NCI-H1436 treated with DMSO at 0.1 percent for 48 hours (cell line): ENCODE measurements at places on chromosomes 16 and 17.

DNA sequence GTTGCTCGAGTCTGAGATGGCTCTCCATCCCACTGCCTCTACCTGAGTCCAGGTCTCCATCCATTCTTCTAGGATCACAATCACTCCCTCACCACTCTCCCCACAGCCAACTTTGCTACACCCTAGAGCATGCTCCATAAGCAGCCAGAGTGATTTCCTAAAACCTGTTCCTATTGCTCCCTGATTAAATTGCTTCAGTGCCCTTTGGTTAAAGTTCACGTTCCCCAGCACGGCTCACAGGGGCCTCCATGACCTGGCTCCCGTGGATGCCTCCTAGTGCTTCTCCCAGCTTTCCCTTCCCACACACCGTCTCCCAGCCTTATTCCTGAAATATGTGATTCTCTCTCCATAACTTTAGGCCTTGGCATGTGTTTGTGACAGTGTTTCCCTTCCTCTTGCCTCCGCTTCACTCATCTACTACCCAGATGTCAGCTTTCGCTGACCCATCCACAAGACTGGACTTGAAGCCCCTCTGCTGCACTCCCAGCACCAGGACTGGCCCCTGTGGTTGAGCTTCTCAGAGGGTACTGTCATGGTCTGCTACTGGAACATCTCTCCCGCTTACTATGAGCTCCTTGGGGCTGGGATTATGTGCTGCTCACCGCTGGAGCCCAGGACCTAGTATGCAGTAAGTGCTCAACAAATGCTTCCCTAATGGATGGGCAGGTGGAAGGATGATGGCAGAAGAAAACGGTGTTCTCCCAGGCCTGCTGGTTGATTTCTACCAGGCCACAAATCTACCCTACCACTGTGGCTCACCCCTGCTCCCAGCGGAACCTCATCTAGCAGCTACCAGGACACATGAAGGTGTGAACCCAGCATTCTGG, 17.9 kb downstream of the MYO18A start:
- DNase-seq, result no peak

GRCh38 chr17:8865385-8865784, 2.1 kb downstream of the PIK3R6 start:
- no peak for DNase-seq

GRCh38 chr17:8345052-8345690, 5.5 kb downstream of the ODF4 start:
- no peak for DNase-seq

DNA sequence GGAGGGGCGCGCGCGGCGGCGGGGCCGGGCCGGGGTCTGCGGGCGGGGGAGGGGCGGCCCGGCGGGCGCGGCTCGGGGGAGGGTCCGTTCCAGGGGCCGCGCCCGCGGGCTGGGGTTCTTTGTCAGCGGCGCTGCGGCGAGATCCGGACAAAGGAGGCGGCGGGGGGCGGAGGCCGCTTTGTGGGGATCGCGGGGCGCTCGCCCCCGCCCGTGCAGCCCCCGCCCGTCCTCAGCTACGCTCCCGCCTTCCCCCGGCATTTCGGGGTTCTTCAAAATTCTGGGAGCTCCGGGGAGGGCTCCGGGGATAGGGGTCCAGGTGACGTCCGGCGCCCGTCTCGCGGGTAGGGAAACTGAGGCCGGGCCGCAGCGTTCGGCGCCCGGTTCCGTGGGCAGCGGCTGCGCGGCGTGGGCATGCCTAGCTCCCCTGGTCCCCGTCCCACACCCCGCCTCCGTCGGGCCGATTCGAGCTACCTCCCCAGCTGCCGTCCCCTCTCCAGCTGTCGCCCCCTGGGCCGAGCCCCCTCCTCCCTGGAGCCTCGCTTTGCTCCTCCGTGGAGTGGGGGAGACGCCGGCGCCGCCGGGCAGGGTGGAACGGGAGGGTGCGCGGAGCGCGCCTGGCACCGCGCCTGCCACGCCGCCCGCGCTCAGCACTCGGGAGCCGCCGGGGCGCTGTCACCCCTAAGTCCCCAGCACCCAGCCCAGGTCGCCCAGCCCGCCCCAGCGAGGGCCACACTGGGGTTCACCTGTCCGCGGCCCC, 546 bp downstream of the SNN start:
- DNase-seq, result no peak

- DNase-seq, result no peak
These were observed 1.3 kb upstream of the MRTFB start for GRCh38 chr16:14069818-14070217.

- no peak for DNase-seq
These were observed 38.9 kb upstream of the C1QL1 start for GRCh38 chr17:45006927-45007461.

DNA sequence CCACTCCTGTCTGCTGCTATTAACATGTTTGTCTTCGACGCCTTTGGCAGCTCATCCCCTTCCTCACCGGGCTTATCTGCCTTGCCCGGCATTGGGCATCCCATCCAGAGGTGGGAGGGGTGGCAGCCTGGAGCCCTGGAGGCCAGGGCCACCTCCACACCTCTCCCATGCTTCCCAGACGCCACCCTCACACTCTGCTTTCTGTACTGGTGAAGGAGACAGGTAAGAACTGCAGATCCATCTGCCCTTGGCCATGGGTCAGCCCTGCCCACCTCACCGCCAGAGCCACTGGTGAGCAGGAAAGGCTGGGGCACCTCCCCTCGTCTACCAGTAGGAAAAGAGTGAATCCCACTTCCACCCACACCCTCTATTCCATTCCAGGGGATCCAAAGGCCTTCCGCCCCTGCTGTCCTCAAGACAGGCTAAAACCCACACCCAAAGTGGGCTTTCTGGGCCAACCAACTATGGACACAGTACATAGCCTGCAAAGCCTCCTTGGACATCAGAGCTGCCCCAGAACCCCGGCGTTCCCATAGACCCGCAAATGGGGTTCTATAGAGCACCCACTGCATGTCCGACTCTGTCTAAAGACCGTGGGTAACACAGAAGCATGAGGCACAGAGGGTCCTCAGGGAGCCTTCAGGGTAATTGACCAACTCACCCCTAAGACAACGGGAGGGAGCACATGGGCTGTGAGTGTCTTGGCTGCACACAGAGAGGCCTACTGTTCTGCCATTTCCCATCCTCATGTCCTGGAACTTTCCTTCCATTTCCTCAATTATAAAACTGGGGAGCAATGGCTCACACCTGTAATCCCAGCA, 23.4 kb upstream of the RBFOX3 start:
- DNase-seq, result no peak

DNA sequence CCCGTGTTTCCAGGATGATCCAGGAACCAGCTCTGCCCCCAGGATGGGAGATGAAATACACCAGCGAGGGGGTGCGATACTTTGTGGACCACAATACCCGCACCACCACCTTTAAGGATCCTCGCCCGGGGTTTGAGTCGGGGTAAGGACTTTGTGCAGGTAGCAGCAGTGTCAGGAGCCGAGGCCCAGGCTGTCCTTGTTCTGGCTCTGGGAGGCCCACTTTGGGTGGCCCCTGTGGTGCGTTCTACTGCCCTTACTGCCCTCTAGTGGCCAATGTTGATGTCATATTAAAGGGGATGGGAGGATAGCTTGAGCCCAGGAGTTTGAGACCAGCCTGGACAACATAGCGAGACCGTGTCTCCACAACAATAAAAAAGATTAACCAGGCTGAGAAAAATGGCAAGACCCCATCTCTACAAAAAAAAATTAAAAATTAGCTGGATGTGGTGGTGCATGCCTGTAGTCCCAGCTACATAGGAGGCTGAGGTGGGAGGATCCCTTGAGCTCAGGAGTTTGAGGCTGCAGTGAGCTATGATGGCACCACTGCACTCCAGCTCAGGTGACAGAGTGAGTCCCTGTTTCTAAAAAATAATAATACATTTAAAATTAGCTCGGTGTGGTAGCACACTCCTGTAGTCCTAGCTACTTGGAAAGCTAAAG, 20.9 kb upstream of the CLEC18A start:
- DNase-seq, result no peak

DNA sequence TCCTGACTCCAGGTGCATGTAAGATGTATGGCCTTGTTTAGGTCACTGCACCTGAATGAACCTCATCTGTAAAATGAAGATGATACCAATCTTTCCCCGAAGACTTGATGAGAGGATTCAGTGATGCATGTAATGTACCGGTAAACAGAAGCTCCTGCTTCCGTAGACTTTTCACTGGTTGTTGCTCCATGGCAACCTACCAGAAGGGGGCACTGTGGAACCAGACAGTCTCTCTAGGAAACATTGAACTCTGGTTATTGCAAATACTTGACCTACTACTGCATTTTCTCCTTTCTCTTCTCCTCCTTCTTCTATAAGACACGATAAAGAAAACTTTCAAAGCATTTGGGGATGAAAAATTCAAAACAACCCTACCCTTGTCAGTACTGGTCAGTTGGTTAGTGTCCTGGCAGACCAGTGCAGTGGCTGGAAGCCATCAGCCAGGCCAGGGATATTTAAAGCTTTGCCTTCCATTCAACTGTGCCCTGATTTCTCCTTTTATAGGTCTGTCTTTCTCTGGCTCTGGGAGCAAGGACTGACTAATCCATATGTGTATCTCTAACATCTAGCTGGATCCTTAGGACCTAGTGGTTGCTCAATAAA, 667.4 kb upstream of the SALL1 start:
- no peak for DNase-seq

DNA sequence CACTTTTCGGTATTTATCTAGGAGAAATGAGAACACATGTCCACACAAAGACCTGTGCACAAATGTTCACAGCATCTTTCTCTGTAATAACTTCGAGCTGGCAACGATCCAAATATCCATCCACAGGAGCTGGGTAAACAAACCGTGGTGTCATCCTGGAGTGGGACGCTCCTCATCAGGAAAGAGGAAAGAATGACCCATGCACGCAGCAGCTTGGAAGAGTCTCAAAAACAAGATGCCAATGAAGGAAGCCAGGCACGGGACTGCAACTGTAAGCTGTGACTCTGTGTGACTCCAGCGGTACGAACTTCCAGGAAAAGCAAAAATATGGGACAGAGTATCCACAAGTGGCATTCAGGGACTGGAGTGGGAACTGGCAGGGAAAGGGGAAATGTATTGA, 36.7 kb upstream of the CIBAR2 start:
- DNase-seq, result no peak

DNA sequence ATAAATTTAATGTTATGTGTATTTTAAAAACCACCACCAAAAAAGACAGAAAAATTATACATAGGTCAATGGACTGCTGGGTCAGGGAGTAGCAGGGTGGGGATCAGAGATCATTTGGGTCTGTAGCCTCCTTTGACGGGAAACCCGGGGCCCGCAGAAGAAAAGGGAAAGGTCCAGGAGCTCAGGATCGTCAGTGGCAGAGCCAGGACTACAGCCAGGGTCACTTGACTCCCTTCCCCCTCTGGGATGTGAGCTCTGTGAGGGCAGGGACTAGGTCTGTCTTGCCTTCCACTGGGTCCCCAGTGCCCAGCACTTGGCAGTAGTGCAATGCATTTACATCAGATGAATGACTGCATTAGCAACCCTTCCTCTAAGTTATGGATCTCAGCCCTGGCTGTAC, 62.1 kb downstream of the TOM1L2 start:
- DNase-seq, result no peak

- DNase-seq, result no peak
These were observed 214.1 kb downstream of the SEC14L1 start for GRCh38 chr17:77354670-77355455.

- no peak for DNase-seq
These were observed 53.0 kb downstream of the SOCS3 start for GRCh38 chr17:78306913-78307312.

GRCh38 chr17:76414334-76415295, 30.2 kb downstream of the SPHK1 start:
- no peak for DNase-seq

DNA sequence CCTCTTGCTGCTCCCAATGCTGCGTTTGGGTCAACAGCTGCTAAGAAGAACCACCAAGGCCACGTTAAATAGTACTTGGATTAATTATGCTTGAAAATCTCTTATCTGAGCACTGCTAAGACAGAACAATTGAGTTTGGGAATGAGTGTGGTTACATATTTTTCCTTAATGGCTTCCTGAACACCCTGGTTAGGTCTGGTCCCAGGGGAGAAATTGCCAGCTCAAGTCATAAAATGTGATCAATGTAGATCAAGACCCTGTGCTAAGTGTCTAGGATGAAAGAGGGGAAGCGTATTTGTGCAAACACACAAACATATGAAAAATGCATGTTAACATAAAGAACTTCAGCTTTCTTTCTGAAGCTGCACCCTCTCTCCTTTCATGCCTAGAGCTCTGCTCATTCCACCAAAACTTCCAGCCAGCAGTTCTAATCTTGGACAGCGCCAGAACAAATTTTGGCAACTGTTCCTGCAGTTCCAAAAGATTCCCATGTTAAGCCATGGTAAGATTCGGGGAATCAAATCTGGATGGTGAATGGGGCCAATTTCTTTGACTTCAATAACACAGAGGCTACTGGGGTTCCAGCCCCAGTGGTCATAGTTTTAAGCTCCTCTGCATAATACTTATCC, 72.0 kb downstream of the ZFHX3 start:
- DNase-seq, result no peak

DNA sequence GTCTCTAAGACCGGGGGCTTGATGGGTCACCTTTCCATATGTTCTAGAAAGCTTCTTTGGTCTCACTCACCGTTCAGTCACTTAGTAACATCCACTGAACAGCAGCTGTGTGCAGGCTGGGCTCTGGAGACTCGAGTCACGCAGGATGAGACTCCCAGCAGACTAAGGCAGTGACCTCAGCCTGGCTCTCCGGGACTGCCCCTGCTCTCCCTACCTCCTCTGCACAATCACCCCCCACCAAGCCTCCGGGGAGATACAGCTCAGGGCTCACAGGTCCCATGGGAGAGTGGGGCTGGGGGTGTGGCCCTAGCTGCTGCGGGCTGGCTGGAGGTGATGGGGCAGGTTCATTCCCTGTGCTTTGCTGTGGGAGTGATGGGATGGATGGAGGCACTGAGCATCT, 14.1 kb downstream of the FLYWCH2 start:
- DNase-seq, result no peak

DNA sequence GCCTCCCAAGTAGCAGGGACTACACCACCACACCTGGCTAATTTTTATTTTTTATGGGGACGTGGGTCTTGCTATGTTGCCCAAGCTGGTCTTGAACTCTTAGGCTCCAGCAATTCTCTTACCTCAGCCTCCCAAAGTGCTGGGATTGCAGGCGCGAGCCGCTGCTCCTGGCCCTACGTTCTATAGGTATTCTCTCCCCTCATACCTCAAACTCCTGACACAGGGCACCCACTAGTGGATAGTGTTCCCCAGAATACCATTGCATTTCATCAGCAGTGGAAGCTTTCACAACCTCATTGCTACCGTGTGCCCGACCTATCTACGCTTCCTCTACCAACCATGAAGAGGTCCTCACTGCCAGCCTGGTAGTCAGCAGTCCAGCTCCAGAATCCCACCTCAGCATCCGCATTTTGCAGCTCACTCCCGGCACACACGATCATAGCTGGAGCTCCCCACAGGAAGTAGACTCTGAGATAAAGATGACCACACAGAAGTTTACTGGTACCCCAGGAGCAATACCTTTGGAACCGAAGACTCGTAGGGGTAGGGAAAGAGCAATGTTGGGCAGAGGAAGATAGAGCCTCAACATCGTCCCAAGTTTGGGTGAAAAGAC, 9.3 kb downstream of the CTRB2 start:
- DNase-seq, result no peak

- DNase-seq, result no peak
These were observed 2.3 kb downstream of the SOX15 start for GRCh38 chr17:7587420-7588151.

GRCh38 chr17:76139801-76140660, 1.0 kb downstream of the FOXJ1 start:
- no peak for DNase-seq
